ENCODE measurements at places on chromosomes 12 and 14.

DNA sequence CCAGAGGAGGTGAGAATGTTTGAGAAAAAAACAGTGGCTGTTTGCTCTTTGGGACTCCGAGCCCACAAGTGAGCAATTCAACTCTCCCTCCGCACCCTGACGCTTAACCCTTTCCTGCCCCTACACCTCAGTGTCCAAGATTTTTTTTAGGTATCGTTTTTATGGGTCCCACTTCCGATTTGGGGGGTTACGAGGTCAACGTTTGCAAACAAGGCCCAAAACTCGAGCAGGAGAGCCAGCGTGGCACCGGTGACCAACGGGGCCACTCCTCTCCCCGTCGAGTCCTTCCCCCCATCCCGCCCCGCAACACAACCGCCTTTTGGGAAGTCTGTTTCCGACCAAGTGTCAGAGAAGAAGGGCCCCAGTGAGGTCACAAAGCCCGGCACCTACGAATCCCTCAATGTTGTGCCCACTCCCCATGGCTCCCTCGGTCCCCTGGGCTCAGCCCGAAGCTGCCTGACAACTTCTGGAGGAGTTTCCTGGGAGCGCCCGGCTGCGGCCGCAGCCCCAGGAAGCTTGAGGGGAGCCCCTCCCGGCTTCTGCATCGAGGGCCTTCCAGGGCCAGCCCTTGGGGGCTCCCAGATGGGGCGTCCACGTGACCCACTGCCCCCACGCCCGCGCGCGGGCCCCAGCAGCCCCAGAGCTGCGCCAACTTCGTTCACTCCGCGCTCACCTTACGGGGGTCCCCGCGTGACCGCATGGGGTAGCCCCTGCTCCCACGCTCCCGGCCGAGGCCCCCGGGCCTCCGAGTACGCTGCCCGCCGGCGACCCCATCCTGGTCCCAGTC lies 1.2 kb downstream of the CDK2AP1 start:
- H3K27ac ChIP-seq: peak overlapping the region; percentile 91
- DNase-seq: peak; percentile 72
- H3K4me3 ChIP-seq: peak overlapping the region; percentile 99
- H3K27me3 ChIP-seq: no peaks in the 10 kb centered on the region

DNA sequence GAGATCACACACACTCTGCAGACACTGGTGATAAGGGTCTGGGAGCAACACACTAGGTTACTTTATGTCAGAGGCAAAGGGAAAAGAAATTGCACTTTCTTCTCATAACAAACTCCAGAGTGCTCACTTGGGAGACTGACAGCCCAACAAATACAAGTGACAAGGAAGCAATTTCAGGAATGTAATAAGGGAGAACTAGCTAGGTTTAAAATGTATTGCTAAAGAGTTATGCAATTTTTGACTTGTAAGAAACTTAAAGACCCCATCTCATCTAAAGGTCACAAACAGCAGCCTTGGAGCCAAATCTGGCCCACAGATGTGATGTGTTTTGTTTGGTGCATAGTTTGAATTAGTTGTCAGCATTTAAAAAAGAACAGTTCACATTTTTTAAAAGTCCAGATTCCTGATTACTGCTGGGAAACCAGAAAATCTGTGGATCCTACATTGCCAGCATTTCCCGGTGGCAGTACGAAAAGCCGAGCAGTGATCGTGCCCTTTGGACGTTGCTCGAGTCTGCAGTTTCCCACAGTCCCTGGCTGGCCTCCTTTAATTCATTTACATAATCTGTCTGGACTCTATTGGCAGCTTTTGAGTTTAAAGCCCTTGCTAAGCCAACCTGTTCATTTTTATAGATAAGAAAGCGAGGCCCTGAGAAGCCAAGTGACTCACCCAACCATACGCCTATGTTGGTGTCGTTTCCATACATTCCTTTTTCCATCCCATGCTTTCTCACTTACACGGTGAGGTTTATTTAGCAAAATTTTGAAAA lies 42.0 kb upstream of the ETV6 start:
- H3K27me3 ChIP-seq: no peaks in the 10 kb centered on the region
- no peaks in the 10 kb centered on the region for H3K36me3 ChIP-seq
- peaks cover 8% of the 10 kb centered on the region for H3K4me1 ChIP-seq
- peak; percentile 19 for DNase-seq
- no peak overlapping the region for H3K4me3 ChIP-seq

GRCh38 chr12:48986720-48987291 lies 8.7 kb downstream of the WNT1 start:
- no peaks in the 10 kb centered on the region for H3K4me1 ChIP-seq
- no peak overlapping the region for H3K27ac ChIP-seq
- H3K27me3 ChIP-seq: peaks cover 59% of the 10 kb centered on the region

- H3K4me1 ChIP-seq: no peaks in the 10 kb centered on the region
- DNase-seq: no peak
- no peaks in the 10 kb centered on the region for H3K36me3 ChIP-seq
- no peak overlapping the region for H3K4me3 ChIP-seq
- no peak overlapping the region for H3K27ac ChIP-seq
- no peaks in the 10 kb centered on the region for H3K27me3 ChIP-seq
Measured at GRCh38 chr14:35963209-35963608, 137.1 kb downstream of the BRMS1L start.

DNA sequence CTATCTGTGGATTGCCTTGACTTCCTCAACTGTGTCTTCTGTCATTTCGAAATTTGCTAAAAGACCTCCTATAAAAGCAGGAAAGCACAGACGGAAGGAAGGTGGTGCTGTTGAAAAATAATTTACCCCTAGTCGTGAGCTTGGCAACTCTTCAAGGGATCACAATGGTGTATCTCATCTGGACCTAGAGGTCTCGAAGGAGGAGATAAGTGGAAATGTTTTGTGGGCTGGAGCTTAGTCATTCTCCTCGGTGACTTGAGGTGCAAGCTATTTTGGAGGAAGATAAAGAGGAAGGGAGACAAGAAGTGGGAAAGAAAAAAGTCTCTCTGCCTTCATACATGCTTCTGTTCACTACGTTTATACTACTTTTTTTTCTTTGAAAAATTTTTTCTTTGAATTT lies 89.9 kb downstream of the FLRT2 start:
- peaks cover 50% of the 10 kb centered on the region for H3K36me3 ChIP-seq
- no peak overlapping the region for H3K27ac ChIP-seq
- DNase-seq: no peak

- no peaks in the 10 kb centered on the region for H3K36me3 ChIP-seq
- H3K27me3 ChIP-seq: peaks cover 5% of the 10 kb centered on the region
- H3K4me1 ChIP-seq: no peaks in the 10 kb centered on the region
- DNase-seq: no peak
- H3K27ac ChIP-seq: no peak overlapping the region
Measured at GRCh38 chr12:5643266-5643665, 211.4 kb downstream of the NTF3 start.

DNA sequence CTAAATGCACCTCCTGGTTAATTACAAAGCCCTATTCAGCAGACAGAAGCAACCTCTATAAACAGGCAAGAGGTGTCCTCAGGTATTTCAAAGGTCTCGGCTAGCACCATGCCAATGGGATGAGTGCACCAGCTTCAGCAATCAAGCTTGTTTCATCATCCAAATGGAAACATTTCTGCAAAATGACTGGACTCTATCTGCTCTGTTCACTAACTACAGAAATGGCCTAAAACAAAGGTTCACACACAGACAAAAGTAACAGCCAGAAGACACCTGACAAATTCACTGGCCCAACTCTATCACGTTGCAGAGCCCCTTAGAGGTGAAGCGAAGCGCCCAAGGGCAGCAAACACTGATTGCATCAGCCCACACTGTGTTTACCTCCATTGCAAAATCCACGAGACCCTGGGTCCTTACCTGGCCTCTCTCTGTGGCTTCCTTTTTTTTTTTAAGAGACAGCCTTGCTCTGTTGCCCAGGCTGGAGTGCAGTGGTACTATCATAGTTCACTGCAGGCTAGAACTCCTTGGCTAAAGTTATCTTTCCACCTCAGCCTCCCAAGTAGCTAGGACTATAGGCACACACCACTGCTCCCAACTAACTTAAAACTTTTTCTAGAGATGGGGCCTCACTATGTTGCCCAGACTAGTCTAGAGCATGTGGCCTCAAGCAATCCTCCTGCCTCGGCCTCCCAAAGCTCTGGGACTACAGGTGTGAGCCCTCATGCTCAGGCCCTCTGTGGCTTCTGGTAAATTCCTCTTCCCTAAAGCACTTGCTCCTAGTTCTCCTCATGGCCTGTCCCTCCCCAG lies 8.5 kb upstream of the SYNE3 start:
- no peaks in the 10 kb centered on the region for H3K27me3 ChIP-seq
- no peaks in the 10 kb centered on the region for H3K36me3 ChIP-seq
- peak; percentile 42 for DNase-seq
- no peak overlapping the region for H3K27ac ChIP-seq

DNA sequence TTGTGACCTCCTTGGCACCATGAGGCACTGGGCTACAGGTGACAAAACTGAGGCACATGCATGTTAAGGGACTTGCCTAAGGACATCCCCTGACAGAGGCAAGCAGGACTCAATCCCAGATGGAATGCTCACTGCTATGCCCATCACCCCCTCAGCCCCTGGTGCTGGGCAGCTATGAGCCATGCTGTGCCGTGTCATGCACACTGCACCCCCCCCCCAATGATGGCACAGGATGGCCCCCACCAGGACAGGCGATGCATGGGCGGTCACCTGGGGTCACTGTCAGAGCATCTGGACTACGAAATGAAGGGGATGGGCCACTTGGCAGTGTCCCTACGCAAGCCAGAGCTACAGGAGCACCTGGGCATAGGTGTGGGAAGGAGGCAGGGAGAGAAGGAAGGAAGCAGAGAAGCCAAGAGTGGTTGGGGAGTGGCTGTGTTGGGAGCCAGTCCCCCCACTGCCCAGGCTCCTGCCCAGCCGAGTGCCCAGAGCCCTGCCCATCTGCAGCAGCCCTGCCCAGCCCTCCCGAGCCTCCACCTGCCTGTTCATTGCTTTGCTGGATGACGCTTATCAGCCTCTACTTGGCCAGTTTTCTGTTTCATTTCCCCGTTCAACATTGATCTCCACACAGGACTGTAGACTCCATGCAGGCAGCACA lies 84.9 kb upstream of the DIO3 start:
- H3K4me3 ChIP-seq: no peak overlapping the region
- peaks cover 13% of the 10 kb centered on the region for H3K4me1 ChIP-seq
- no peak overlapping the region for H3K27ac ChIP-seq
- peaks cover 46% of the 10 kb centered on the region for H3K27me3 ChIP-seq
